Kidney tubule cell (primary cell): ENCODE measurements at places on chromosomes 11 and 22.

- peak; percentile 35 for DNase-seq
Observed at GRCh38 chr11:57646799-57647303, 2.9 kb downstream of the YPEL4 start.

DNA sequence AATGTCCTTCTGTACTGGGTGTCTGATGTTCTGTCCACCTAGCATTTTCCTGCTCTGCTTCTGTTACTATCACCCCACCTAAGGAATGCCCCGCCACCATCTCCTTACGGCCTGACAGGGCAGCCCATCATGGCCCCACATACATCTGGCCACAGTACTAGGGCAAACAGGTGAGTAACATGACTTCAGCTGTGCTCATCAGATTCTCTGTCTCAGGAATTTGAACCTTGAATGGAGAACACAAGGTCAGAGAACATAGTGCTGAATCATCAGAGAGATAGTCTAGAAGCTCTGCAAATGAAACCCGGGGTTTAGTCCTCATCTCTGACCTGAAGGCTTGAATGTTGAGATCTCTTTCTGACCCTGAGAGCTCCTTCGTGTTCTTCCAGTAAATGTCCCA, 32.4 kb downstream of the ZC3H12C start:
- DNase-seq = peak; percentile 87

GRCh38 chr22:35887296-35887875, 141.2 kb downstream of the RBFOX2 start:
- peak; percentile 56 for DNase-seq

DNA sequence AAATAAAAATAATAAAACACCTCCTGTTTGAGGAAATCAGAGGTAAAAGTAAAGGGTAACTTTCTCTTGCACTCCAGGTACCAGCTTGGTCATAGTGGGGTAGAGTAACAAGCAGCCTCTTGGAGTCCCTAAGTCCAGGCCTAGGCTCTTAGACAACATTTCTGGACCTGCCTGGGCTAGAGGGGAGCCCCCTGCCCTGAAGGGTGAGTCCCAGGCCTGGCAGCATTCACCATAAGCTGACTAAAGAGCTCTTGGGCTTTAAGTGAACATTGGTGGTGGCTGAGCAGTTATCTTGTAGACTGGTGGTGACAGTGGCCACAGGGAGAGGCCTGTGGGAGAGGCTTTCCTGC, 18.6 kb upstream of the OR56A3 start:
- DNase-seq = no peak
